ENCODE measurements at places on chromosomes 1 and 21.

DNA sequence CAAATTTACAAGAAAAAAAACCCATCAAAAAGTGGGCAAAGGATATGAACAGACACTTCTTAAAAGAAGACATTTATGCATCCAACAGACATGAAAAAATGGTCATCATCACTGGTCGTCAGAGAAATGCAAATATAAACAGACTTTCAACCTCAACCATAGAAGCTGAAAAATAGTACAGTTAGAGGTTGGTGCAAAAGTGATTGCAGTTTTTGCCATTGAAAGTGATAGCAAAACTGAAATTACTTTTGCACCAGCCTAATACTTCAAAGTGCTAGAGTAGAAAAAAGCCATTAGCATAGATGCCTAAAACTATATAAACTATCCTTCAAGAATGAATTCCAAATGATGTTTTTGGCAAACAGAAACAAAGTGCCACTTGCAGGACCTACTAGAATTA, 365.8 kb upstream of the DPYD start:
- DNase-seq: no peak

DNA sequence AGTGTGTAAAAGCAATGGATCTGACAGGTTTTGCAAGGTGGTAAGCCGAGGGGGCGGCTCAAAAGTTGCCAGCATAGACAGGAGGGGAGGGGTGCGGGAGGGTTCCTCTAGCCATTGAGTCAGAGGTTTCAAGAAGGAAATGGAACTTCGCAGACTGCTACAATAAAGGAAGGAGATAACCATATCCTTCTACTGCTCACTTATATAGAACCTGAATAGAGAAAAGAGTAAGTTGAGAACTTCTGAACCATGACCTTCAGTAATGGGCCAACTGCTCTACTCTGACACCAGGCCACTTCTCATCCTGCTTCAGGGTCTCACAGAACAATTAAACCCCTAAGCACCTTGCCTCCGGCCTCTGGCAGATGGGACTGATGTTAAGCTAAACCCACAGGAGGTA, 26.3 kb upstream of the BCAR3 start:
- peak; percentile 79 for DNase-seq

DNA sequence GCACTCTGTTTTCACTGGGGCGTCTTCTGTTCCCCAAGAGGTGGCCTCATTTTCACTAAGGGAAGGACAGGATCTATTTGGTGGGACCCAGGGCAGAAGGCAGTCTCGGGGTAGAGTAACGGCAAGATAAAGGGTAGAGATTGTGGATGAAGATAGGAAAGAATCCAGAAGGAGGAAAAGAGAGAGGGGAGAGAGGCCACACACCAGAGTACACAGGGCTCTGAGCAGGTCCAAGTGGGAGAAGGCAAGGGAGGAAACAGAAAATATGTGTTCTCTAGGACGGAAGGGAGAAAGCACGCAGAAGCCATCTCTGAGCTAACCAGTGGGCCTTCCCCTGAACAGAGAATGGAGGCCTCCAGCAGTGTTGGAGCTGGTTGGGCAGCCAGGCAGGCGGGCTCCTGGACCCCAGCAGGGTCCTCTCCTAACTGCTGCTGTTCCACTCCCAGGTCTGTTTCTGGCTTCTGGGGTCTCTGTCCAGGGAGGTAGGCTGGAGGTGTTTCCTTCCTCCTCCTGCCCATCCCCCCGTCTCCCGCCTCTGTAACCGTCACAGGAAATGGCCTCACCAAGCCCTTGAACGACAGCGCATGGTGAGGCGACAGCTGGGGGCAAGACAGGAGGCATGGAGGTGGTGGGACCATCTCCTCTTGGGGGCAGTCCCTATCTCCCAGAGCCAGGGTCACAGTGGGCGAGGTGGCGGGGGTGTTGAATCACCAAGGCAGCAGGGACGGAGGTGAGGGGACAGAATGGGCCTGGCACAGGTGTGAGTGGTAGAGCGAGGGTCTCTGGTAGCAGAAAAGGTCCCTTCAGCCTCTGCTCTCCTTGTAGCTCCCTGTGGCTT, 649 bp downstream of the PTPN7 start:
- DNase-seq: peak; percentile 87

DNA sequence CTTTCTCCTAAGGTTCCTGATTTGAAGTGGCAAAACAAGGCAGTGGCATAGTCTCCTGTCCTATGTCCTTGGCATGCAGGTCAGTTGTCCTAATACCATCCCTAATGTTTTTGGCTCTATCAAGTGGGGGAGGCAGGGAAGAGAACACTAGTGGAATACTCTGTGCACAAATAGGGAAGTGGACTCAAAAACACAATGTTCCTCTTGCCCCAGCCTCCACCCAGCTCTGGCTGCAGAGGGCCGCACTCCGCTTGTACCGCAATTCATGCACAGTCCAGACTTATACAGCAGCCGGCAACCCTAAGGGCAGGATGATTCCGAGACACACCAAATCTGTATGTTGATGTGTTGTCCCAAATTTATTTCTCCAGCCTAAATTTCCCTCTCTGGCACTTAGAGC, 14.5 kb downstream of the PLEKHO1 start:
- DNase-seq: no peak

- no peak for DNase-seq
Measured at GRCh38 chr1:224801844-224802490, 127.5 kb upstream of the DNAH14 start.

- no peak for DNase-seq
Measured at GRCh38 chr1:93827633-93828366, 51.2 kb downstream of the DNTTIP2 start.

- DNase-seq: no peak
Measured at GRCh38 chr1:230163719-230164118, 96.7 kb downstream of the GALNT2 start.

DNA sequence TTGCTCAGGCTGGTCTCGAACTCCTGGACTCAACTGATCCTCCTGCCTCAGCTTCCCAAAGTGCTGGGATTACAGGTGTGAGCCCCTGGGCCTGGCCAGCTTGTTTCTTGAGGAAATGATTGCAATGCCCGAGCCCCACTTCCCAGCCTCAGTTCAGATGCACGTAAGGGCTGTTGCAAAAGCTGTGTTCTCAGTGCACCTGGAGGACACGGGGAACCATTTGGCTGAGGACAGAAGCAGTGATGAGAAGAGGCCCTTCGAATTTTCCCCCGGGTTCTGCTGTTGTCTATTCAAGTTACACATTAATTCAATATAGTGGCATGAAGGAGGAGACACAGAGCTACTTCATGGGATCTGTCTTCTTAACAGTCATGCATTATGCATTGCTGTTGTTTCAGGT, 78.8 kb upstream of the WDR26 start:
- no peak for DNase-seq

DNA sequence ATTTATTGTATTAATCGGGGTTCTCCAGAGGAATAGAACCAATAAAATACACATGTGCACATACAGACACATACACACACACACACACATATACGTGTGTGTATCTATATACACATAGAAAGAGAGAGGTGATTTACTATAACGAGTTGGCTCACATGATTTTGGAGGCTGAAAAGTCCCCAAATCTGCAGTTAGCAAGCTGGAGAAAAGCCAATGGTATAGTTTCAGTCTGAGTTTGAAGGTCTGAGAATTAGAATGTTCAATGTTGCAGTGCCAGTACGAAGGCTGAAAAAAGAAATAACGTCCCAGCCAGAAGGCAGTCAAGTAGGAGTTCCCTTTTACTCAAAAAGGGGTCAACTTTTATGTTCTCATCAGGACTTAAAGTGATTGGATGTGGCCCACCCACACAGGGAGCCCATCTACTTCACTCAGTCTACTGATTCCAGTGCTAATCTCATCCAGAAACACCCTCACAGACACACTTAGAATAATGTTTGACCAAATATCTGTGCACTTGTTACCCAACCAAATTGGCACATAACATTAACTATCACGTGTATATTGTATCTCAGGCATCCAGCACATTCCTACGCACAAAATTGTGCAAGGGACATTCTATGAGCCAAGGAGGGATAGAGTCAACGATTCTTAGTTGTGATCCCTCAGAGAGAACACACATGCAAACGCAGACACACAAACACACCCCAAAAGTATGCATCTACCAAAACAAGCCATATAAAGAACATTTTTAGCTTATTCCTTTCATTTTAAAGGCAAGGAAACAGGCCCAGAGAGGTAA, 195.5 kb upstream of the DUSP10 start:
- no peak for DNase-seq

Measured in activated effector memory CD4-positive, alpha-beta T cell treated with anti-CD3 and anti-CD28 coated beads, Interleukin-2, amount 50 U/mL, for 16 hours (primary cell).